ENCODE measurements at places on chromosomes 2 and 18. TPM values are rescaled to one million over a fixed set of nuclear protein-coding genes. Genes with fewer than 3 reads are reported as not detected.

Gene TEKT4
- total RNA-seq: not detected

DNA sequence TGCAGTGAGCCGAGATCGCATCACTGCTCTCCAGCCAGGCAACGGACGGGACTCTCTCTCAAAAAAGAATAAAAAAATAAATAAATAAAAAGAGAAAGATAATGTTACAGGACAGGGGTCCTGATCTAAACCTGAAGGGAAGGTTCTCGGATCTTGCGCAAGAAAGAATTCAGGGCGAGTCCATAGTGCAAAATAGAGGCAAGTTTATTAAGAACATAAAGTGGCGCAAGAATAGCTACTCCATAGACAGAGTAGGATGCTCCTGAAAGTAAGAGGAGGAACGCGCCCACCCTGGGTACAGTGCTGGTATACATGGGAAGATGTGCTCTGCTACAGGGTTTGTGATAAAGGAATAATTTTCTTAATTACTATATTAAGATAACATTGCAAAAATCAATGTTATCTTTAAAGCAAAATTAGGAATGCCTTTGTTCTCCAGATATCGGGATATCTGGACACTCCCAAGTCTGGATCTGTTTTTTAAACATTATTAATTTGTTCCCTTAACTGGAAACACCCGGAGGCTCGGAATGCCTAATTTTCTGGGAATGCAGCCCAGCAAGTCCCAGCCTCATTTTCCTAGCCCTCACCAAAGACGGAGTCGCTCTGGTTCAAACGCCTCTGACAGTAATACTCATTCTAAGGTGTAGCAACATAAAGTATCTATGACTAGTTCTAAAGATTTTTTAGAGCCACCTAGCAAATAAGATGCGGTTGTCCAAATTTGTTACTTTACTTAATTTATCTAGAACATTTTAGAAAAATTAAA lies 38.8 kb downstream of the ACSL3 start:
- no peak for DNase-seq

- DNase-seq: no peak
Measured at GRCh38 chr2:100630473-100630977, 67.7 kb downstream of the PDCL3 start.

- no peak for DNase-seq
Measured at GRCh38 chr2:48170281-48170680, 264.0 kb upstream of the FBXO11 start.

GRCh38 chr2:47724221-47724981 lies 58.5 kb upstream of the MSH6 start:
- DNase-seq: no peak
